Regular cardiac myocyte (primary cell): ENCODE measurements at places on chromosomes 13 and 19. TPM values are rescaled to one million over a fixed set of nuclear protein-coding genes. Genes with fewer than 3 reads are reported as not detected.

EHD2 gene
- 110 and 113 TPM in 2 replicates for total RNA-seq

C1QTNF9 gene
- total RNA-seq, result not detected in 2 replicates

ZNF835 gene
- 0.38 and 1.7 TPM in 2 replicates for total RNA-seq

SIGLEC5 gene
- not detected in 2 replicates for total RNA-seq

ACP7 gene
- 0.56 and 1.7 TPM in 2 replicates for total RNA-seq

PPM1N gene
- total RNA-seq, result 0.96 and 2.3 TPM in 2 replicates

IL11 gene
- 4.8 and 26.3 TPM in 2 replicates for total RNA-seq

ZNF331 gene
- total RNA-seq, result 9.6 and 17.5 TPM in 2 replicates
